ENCODE measurements at places on chromosomes 4 and X.

GRCh38 chrX:72465889-72466288 lies 106.8 kb downstream of the HDAC8 start:
- no peak for DNase-seq

DNA sequence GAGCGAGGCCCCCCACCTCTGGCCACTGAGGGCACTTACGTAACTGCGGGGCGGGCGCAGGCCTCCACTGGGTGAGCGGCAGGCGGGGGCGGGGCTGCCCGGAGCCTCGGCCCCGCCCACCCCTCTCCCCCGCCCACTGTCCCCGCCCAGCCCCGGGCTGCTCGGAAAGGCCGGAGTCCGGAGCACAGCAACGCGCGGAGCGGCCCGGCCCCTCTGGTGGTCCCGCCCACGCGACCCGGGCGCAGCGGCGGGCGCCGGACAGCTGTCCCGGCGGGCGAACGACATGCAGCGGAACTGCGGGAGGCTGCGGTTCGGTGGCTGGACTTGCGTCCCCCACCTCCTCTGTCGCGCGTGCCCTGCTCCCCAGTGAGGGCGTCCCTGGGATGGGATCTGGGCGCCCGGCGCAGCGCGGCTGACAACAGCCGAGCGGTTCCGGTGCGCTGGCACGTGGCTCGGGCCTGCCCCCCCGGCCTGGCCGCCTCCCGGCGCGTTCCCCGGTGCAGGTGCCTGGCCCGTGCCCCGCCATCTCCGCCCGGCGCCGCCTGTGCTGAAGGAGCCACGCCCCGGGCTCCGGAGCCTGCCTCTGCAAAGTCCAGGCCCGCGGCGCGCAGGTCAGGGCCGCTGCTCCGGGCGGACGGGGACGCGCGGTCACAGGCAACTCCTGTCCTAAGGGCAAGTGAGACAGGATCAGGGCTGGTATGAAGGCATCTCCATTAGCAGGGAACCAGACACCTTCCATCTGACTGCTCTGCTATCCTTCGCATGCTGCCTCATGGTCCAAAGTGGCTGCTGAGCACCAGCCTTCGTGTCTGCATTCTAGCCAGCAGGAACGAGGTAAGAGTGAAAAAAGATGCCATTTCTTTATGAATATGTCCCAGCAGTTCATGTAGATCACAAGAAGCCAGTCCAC lies 21.8 kb upstream of the JAKMIP1 start:
- DNase-seq: peak; percentile 14

DNA sequence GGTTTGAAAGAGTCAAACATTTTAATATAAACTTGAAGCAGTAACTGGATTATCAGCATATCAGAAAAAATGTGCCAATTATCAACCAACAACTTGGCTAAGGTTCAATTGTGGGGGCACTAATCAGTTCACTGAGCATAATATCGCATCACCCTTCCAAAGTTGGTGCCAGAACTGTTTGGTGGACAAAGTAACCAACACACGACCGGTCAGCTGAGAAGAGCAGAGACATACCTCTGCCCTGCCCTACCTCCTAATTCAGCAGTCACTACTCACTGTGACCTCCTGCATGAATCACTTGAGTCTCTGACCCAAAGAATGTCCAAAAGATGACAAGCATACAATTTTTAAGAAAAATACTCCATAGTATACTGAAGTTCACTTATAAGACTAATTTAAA lies 53.2 kb downstream of the TSPAN5 start:
- no peak for DNase-seq

DNA sequence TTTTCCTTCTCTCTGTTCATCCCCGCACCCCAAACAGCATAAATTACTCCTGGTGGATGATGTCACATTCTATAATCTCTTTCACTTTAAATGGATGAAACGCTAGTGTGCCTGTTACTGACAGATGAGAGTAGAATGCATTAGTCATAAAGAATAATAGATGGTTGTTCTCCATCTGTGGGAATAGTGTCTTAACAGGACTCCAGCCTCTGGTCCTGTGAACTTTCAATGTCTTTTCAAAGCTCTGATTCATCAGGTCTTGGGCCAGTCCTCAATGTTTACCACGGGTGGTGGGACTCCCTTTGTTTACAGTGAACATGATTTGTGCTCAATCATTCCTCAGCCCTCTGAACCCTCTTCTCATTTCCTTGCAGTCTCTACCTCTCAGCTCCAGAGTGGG lies 182.6 kb downstream of the GABRB1 start:
- no peak for DNase-seq

GRCh38 chr4:83605744-83606172 lies 69.8 kb downstream of the GPAT3 start:
- no peak for DNase-seq

- DNase-seq: no peak
Observed at GRCh38 chrX:10165580-10166247, 8.9 kb downstream of the CLCN4 start.

GRCh38 chrX:54978448-54978847 lies 15.5 kb downstream of the PFKFB1 start:
- DNase-seq: no peak

DNA sequence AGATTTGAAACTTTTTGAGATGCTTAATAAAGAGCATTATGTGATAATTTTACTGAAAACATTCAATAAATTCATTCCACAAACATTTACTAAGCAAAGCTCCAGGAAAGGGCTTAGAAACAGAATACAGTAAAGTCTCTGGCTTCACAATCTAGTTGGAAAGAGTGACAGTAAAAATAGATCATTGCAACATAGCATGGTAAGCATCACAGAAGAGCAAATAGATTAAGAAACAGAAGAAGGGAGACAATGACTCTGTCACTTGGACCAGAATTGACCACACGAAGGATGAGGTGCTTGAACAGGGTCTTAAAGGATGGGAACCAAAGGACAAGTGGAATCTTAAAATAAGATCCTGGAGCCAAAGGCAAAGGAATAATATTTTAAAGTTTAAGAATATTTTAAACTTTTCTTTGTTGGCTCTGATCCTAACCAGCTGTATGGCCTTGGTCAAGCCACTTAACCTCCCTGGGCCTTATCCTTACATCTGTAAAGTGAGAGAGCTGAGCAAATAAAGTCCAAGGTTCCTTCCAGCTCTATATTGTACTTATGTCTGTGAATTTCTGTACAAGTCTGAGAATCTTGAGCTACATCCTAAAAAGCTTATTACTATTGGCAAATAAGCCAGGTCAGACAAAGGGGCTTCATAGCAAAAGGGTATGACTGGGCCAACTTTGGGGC lies 33.9 kb downstream of the SEC24D start:
- no peak for DNase-seq

GRCh38 chr4:114250439-114250891 lies 271.0 kb upstream of the ARSJ start:
- no peak for DNase-seq

DNA sequence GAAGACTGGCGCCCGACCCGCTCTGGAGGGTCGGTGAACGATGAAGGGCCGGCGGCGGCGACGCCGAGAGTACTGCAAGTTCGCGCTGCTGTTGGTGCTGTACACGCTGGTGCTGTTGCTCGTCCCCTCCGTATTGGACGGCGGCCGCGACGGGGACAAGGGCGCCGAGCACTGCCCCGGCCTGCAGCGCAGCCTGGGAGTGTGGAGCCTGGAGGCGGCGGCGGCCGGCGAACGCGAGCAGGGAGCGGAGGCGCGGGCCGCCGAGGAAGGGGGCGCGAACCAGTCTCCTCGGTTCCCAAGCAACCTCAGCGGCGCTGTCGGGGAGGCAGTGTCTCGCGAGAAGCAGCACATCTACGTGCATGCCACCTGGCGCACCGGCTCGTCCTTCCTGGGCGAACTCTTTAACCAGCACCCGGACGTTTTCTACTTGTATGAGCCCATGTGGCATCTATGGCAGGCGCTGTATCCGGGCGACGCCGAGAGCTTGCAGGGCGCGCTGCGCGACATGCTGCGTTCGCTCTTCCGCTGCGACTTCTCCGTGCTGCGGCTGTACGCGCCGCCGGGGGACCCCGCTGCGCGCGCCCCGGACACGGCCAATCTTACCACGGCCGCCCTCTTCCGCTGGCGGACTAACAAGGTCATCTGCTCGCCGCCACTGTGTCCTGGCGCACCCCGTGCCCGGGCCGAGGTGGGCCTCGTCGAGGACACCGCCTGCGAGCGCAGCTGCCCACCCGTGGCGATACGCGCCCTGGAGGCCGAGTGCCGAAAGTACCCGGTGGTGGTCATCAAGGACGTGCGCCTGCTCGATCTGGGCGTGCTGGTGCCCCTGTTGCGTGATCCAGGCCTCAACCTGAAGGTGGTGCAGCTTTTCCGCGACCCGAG lies 568 bp downstream of the CHST7 start:
- peak; percentile 69 for DNase-seq

DNA sequence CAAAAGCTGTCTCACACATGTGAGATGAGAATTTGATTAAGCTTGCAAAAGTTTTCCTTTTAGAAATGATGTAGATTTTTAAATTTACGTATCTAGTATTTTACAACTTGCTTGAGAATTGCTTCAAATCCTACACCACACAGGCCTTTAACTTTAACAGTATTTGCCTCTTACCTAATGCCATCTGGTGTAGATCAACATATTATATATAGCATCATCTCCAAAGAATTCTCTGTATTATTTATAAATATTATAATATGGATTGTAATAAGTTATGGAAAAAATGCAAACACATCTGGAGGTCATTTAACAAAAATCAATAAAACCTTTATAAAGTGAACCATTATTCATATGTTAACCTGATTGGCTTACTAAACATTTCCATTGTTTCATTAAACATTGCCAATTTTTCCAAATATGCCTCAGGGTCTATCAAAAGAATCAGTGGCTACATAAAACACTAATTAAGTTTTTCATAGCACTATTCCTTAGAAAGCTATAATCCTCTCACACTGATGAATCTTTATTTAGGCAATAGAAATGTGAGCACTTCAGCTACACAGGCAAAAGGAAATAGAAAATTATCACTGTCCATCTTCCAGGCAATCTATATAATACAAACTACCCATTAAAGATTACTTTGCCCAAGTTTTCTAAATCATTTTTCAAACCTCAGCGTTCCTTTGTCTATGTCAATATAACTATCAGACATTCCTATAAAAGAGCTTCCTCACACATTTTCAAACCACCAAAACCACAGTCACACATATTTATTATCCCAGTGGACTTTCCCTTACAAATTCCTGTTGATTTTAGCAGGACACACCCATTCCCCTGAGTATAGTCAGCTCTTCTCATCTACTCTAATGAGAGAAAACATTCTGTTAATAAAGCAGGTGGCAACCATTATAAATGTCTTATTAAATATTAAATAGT lies 83.5 kb upstream of the INTU start:
- DNase-seq: no peak

DNA sequence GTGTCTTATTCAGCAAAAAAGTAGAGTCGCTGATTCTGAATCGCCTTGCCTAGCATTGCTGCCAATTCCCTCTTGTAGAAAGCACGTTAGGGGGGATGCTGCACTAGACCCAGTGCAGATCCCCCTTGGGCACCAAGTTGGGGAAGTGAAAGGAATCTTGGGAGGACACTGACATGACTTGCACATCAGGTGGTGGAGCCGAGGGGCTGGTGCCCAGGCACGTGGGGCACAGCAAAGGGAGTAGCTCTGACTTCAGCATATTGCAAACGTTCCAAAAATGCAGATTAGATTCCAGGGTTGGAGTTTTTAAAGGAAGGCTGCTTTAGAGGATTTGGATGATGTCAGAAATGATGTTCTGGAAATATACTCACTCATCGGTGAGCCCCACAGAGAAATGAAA lies 47.4 kb upstream of the GPM6B start:
- no peak for DNase-seq

DNA sequence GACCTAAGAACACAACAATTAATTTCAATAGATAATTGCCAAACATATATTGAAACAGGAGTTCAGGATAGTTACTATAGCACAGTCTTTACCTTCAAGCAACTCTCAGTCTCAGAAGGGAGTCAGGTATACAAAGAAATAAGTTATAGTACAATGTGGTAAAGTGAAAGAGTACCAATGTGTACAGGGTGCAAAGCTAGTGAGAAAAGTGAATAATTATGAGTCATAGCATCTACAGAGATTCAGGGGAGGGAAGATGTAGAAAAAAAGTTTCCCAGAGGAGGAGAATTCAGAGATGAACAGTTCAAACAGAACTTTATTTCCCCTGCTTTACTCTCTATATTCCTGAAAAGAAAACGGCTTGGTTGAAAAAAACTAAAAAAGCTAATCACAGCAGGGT lies 22.7 kb upstream of the DKK2 start:
- DNase-seq: no peak

- no peak for DNase-seq
Observed at GRCh38 chr4:182897601-182898478, 19.3 kb downstream of the DCTD start.

DNA sequence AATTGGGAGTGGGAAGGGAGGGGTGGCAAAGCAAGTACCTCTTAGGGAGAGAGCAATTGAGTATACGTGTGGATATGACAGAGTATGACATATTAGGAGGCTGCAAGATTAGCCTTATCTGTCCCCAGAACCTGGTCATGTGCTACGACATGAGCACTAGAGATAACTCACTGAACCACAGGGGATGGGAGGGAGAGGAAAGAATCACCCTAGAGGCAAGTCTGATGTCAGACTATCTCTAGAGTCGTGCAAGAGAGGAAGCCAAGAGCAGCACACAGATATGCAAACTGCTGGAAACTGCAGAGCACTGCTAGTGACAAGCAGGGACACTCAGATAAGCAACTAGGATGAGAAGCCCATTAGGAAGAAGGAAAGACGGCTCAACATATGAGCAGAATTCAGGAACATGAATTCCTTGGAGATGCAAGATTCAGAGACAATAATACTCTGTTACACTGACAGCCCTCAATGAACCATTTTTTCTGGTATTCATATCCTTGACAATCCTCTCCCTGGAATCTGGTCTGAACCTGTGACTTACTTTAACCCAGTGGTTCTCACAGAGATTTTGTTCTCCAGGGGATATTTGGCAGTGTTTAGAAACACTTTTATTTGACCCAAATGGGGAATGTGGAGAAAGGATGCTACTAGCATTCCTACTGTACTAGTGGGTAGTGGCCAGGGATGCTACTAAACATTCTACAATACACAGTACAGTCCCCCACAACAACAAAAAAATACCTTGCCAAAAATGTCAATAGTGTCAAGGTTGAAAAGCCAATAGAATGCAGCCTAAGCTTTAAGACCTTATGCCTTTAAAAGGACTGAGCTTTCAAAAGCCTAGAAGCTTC lies 84.0 kb upstream of the BMP2K start:
- DNase-seq: peak; percentile 20

- DNase-seq: no peak
Observed at GRCh38 chr4:176084769-176085168, 19.1 kb downstream of the WDR17 start.

DNA sequence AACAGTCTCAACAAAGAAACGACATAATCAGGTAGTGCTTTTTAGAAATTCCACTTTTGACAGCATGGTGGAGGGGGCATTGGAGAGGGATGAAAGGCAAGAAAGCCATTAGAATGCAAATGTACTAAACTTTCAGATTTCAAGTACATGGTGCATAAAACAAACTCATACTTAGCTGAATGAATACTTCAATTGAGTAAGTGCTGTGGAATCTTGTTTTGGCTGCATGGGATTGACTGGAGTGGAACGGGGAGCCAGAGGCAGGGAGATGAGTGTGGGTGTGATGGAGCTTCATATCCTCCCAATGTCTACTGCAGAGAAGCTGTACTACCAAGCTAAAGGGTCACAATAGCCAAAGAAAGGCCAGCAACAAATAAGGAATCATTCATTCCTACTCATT lies 52.4 kb downstream of the USP46 start:
- DNase-seq: no peak

- DNase-seq: peak; percentile 78
Observed at GRCh38 chrX:136251041-136251991, at the start of gene MAP7D3. TSS of gene MAP7D3 (minus strand) at chrX:136251400. CDS start at chrX:136251358, 42 bp downstream.
